CD8-positive, alpha-beta T cell (primary cell): ENCODE measurements at places on chromosomes 3 and 15.
A peak's percentile ranks its signal among the peaks of the same experiment; 100 is the strongest.

DNA sequence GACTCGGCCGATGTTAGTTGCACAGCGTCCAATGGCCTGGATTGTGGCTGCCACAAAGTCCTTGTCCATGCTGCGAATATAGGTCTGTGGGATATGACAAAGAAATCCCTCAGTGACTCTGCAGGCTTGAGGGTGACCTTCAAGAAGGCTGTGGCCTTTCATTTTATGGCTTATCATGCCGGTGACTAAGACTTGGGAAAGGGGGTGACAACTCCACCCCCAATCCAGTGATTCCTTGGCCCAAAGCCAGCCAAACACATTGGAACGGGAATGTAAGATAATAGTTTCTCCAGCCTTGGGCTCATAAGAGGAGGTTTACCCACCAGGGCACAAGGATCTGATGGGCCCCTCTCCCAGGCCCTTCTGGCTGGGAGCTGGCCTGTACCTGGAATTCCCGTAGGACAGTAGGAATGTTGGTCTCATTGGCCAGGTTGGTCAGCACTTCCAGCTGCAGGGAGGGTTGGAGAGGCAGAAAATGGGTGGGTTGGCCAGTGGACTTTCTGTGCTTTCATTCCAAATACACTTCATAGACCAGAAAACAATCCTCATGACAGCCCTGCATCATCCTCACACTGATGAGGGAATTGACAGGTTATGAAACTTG lies 30.7 kb upstream of the CPEB1 start:
- DNase-seq: no peak

- no peak for DNase-seq
These were observed 21.3 kb downstream of the HOMER2 start for GRCh38 chr15:82931221-82931620.

- DNase-seq: no peak
These were observed 4.3 kb downstream of the TBC1D2B start for GRCh38 chr15:78073046-78073787.

DNA sequence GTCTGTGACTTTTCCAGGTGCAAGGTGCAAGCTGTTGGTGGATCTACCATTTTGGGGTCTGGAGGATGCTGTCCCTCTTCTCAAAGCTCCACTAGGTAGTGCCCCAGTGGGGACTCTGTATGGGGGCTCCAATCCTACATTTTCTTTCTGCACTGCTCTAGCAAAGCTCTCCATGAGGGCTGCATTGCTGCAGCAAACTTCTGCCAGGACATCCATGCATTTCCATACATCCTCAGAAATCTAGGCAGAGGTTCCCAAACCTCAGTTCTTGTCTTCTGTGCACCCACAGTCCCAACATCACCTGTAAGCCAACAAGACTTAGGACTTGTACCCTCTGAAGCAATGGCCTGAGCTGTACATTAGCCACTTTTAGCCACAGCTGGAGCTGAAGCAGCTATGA lies 694.5 kb upstream of the BCHE start:
- DNase-seq: no peak

DNA sequence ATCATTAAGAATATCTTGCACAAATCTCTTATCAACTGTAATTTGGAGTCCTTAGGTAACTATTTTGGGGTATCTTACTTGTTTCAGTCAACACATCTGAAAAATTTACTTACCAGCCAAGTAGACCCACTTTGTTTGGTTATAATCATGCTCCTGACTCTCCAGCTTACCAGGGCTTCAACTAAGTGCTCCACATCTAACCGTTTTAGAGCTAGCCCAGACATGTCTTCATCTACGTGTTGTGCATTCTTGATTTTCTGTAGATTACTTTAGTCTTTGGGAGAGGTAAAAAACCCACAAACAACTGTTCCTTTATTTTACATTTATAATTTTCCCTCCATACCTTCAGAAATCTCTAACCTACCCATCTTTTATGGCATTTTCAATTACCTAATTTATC lies 17.2 kb downstream of the EAF2 start:
- DNase-seq: no peak

DNA sequence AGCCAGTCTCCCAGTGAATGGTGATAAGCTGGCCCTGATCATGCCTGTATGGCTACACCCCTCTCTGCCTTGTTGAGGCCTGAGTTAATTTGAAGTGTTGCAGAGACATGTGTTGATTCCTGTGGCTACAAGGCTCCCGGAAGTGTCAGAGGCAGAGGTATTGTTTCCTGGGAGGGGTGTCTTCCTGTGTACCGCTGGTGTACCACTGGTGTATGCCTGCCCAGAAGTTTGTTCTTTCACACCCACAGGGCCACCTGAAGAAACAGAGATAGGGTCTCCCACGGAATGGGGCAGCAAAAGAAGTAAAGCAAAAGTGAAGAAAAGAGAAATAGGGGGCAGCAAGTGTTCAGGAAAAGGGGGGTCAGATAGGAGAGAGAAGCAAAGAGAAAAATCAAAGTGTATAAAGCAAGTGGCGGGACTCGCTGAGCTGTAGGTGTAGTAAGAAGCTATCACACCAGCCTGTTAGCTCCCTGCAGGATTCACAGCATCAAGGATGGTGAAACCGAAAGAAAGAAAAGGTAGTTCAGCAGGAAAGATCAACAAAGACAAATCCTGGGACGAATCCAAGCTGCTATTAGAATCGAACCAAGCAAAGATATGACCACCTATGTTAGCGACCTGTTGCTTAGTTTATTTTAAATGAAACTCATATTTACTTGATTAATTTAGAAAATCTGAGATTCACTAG lies 36.6 kb upstream of the CD47 start:
- DNase-seq: peak; percentile 77

DNA sequence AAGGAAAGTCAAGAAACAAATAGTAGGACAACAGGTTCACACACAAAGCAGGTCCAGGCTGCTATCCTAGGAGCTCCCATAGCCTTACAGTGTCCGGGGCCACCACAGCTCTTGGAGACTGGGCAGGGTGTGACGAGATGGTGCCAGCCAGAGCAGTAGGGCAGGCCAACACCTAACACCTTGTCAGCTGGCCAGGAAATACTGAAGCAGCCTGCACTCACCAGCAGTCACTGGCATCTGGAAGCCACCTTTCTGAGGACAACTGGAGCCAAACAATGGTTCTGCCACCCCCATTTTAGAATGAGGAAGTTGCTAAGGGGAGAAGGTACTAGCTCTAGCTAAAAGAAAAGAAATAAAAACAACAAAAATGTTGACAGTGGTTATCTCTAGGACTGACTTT lies 47.2 kb downstream of the CCDC12 start:
- DNase-seq: no peak

DNA sequence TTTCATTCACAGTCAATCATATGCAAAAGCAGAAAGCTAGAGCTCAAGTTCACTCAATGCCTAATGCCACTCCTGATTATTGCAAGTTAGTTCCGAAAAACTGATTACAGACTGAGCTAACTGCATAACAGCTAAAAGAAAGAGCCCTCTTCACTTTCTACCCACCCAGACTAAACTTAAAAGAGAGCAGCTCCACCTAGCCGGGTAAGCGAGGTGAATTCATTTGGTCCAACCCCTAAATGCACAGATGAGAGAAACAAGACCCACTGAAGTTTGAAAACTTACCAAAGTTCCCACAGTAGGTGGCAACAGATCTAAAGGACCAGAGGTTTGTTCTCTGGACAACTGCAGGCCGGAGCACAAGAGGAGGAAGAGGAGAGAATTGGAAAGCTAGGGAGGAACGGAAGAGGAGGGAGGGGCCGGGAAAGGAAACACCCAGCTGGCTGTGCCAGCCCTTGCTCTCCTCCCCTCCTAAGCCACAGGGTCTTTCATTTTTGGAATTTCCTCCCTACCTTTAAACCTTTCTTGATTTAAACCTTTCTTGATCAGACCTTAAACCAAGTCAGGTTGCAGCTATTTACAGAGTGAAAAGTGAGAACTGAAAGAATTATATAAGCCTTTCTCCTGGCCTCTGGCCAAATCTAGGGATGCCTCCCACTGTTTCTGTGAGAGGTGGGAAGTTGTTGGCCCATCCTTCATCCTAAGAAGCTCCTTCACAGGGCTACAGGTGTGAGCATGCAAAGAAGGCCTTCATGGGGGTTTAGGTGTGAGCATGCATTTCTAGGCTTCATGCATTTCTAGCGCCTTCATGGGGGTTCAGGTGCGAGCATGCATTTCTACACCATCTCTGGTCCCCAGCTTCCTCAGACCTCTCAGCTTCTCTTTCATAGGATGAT lies 114.7 kb upstream of the LMOD3 start:
- DNase-seq: no peak

- DNase-seq: no peak
These were observed 47.6 kb downstream of the GAP43 start for GRCh38 chr3:115670911-115671310.

DNA sequence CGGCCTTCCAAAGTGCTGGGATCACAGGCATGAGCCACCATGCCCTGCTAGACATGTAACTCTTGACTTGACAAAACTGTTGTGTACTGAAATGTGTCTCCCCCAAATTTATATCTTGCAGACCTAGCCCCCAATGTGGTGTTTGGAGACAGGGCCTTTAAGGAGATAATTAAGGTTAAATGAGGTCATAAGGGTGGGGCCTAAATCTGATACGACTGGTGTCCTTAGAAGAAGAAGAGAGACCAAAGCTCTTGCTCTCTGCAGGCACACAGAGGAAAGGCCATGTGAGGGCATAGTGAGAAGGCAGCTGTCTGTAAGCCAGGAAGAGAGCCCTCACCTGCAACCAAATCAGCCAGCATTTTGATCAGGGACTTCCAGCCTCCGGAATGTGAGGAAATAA lies 361.3 kb downstream of the SV2B start:
- DNase-seq: no peak

DNA sequence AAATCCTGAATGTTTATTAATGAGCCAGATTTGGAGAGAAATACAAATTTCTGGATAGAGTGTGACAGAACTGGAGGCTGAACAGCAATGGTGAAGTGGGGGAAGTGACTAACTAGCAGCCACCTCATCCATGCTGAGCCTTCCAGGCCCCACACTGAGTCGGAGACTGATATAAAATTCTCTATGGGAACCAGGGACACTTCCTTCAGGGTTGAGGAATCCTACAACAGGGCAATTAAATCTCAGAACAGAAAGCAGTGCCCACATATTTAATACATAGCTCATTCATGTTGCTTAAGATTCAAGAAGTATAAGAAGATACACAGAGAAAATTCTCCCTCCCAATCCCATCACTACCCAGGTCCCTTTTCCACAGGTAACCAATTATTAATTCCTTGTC lies 49.3 kb downstream of the HACD2 start:
- DNase-seq: no peak

DNA sequence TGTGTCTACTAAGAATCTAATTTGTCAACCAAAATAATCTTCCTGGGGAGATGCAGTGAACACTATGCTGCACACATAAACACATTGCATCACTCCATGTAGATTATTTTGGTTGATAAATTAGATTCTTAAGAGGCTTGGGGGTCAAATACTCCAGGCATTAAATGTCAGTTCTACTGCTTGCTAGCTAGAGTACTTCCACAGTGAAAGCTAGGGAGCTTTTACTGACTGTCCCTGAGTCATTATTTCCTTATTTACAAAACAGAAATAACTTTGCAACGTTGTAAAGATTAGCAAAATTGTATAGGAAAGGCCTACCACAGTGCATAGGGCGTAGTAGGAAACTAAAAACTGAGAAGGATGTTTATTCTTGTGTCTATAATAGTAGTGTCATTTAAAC lies 12.9 kb upstream of the TMC3 start:
- DNase-seq: no peak

GRCh38 chr3:17399586-17399985 lies 342.8 kb downstream of the TBC1D5 start:
- no peak for DNase-seq

DNA sequence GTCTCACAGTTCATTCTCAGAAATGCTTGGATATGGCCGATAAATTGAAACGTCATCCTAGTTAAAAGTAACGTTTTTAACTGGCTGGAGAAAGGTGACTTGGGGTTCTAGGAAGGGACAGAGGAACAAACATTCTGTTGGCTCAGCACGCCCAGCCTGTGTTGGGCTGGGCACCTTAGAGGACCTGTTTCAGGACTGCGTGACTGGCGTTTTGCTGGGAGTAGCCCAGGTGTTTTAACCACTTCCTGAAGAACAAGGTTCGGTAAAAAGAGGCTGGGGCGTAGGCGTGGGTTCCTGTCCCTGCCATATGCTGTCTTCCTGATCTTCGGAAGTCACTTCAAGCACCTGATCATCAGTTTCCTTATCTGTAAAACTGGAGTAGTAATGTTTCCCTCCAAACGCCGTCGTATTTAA lies 1.1 kb upstream of the TLNRD1 start:
- DNase-seq: peak; percentile 70

DNA sequence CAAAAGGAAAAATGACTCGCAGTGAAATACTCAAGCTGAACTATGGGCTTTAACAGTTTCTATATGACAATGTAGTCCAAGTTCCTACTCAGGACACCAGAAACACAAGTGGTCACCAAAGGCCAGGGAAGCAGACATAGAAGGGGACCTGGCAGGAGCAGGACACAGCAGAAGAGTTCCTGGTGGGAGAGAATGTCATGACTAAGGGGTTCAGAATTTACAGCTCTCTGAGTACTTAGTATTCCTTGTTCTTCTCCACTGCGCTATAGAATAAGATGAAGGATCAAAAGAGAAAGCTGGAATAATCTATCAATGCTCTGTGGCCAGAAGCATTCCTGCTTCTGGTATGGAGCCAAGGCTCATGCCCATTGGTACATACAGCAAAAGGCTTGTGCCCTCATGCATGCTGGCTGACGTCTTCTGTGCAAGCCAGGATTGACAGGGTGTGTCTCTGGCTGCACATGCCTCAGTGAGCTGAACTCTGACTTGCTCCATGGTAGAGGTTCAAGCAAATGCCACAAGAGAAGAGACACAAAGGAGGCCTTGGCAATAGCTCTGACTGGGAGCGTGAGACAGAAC lies 128.7 kb upstream of the SLC2A2 start:
- no peak for DNase-seq

DNA sequence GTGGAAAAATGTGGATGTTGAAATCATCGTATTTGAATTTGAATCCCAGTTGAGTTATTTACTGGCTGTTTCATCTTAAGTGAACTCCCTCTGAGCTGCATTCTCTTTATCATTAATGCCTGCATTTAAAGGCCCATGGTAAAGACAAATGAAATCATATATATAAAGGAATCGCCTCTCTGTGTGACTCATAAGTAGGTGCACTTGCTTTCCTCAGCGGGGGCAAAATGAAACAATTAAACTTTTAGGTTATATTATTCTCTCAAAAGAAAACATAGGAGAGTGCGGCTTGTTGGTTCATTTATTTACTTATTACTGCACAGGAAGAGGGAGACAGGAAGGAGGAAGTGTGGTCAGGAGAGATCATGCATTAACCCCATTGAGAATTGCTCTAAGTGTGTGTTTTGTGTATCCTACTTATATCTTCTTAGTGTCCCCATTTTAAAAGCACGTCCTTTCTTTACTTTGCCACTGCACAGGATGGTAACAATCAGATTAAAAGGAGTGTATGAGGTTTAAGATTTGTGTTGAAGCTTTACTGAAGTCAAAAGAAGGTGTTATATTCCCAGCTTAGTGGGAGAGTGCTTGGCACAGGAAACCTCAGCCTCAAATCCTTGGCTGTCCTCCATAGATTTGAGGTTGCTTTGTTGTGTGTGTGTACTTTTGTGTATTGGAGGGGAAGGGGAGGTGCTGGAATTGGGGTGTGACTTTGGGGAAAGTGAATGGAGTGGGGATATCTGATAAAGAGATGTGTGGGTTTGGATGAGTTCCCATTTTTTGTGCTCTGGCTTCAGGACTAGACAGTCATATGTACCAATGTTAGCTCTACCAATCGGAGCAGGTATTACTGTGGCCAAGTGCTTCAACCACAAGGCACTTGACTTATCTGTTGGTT lies 595.8 kb upstream of the NR2F2 start:
- no peak for DNase-seq

- no peak for DNase-seq
These were observed 11.0 kb upstream of the FBLN2 start for GRCh38 chr3:13537909-13538296.
